ENCODE measurements at places on chromosomes 3 and 15.

GRCh38 chr3:196007744-196008335, 74.0 kb downstream of the TFRC start:
- DNase-seq: no peak

DNA sequence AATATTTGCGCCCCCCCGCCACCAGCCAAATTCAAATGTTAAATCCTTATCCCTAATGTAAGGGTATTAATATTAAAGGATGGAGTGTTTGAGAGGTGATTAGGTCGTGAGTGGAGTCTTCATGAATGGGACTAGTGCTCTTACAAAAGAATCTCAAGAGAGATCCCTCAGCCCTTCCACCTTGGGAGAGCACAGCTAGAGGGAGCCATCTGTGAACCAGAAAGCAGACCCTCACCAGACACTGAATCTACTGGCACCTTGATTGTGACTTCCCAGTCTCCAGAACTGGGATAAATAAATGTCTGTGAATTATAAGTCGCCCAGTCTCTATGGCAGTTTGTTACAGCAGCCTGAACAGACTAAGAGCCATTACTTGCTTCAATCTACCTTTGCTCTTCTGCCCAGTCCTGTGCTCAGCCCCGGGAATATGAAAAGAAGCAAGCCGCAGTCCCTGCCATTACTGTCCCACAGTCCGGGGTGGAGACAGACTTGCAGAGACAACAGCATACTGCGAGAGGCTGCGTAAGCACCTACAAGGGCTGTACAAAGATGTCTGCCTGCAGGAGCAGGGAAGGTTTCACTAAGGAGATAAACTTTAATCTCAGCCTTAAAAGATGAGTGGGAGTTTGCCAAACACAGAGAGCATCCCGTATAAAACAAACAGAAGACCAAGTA, 110.7 kb upstream of the TMCO5A start:
- no peak for DNase-seq

GRCh38 chr3:129344540-129345220, 66.0 kb downstream of the HMCES start:
- no peak for DNase-seq

DNA sequence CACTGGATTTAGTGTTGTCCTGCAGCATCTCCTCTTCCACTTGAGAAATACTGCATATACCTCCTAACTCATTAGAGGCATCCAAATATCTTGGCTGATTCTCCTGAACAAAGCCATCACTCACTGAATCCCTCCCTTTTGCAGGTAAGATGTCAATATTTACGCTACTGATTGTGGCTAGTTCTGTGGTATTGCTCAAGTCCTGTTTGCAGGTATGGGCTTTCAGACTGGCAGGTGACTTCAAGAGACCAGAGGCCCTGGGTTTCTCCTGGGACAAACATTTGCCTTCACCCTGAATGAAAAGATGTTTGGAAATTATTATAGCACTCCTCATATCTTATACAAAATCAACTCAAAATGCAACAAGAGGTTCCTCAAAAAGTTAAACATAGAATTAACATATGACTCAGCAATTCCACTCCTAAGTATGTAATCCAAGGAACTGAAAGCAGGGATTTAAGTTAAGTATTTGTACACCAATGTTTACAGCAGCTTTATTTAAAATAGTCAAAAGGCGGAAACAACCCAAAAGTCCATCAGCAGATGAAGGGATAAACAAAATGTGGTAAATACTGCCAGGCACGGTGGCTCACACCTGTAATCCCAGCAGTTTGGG, 18.6 kb downstream of the NEK4 start:
- DNase-seq: no peak

- DNase-seq: no peak
These were observed 81.6 kb upstream of the ROBO2 start for GRCh38 chr3:76958274-76958673.

DNA sequence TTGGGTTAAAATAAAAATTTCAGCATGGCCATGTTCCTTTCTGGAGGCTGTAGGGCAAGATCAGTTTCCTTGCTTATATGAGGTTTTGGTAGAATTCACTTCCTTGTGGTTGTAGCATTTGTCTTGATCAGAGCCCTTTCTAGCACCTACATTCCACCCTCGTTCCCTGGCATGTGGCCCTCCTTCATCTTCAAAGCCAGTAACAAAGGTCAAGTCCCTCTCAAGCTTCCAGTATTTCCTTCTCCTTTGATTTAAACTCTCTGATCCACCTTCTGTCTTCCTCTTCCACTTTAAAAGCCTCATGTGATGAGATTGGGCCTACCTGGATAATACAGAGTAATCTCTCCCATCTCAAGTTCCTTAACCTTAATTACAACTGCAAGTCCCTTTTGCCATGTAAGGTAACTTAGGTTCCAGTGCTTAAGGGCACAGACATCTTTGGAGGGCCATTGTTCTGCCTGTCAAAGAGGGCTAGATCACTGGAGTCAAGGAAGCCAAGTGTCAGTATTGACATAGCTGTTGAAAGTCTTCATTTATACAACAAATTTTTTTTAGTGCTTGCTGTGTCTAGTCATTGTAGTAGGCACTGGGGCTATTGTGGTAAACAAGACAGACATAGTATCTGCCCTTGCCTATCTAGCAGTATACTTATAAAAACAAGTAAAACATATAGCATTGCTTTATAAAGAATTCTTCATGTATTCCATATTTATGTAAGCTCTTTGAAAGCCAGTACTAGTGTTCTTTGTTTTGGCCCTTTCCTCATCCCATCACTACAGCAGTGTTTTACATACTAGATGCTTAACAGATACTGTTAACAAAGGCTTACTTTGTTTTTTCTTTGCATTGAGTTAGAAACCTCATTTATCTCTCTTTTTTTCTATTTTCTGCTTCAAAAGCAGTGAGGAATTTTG, 40.7 kb downstream of the GLCE start:
- no peak for DNase-seq

DNA sequence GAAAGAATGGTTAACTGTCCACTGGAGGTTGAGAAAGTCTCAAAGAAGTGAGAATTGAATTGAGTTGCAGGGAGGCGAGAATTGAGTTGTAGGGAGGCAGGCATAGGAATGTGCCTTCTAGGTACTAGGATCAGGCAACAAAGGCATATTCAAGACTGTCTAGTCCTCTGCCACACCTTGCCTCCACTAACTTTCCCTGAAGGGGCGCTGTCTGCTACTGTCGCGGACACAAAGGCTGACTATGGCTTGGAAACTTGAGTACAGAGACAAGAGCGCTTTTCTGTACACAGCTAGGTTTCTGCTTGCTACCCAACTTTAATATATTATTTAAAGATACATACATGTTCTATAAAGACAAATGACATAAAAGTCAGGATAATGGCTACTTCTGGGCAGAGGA, 10.4 kb upstream of the FBXL22 start:
- DNase-seq: no peak

DNA sequence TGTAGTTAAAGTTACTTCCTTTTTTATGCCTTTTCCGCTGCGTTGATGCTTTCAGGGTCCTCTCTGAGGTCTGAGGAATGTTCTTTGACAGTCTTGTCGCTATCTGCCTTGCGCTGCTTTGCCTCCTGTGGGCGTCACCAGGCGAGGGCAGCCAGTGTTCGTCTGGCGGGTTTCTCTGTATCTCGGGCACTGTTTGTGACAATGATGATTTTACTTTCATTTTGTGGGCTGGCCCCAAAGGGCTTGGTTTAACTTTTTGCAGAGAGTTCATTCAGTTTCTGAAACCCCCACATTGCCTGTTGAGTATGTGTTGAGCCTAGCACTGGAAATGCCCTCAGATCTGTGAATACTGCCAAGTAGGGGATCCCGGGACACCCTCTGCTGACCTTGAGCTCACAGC, 24.6 kb upstream of the SACM1L start:
- DNase-seq: peak; percentile 81

GRCh38 chr15:59273234-59273633, 66.6 kb downstream of the LDHAL6B start:
- DNase-seq: no peak

DNA sequence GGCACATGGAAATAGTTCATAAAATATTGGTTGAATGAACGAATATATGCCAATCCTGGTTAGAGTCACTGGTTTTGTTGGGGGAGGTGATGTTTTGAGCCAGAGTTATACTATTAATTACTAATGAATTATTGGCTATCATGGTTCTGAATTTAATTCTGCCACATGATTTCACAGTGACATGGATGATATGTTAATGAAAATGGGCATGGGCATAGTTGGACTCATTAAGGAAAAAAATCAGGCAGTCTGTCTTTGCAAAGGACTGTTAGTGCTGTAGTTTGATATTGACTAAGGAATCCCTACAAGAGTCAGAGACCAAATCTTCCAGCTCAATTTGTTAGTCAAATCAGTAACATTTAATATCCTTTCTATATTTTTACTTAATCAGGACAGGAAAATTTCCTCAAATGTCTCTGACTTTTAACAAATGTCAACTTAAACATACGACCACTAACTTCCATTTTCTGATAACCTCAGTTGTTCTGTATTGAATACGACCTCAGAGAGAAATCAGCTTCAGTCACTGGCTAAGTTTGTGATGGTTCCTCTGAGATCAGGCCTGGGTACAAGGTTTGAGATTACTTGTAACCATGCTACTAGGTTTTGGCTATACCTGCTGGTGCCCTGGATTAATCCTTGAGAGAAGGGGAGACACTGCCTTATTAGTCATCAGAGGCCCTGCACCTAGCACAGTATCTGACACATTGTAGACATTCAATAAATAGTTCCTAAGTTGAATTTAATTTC, 13.3 kb downstream of the NFKBIZ start:
- no peak for DNase-seq

DNA sequence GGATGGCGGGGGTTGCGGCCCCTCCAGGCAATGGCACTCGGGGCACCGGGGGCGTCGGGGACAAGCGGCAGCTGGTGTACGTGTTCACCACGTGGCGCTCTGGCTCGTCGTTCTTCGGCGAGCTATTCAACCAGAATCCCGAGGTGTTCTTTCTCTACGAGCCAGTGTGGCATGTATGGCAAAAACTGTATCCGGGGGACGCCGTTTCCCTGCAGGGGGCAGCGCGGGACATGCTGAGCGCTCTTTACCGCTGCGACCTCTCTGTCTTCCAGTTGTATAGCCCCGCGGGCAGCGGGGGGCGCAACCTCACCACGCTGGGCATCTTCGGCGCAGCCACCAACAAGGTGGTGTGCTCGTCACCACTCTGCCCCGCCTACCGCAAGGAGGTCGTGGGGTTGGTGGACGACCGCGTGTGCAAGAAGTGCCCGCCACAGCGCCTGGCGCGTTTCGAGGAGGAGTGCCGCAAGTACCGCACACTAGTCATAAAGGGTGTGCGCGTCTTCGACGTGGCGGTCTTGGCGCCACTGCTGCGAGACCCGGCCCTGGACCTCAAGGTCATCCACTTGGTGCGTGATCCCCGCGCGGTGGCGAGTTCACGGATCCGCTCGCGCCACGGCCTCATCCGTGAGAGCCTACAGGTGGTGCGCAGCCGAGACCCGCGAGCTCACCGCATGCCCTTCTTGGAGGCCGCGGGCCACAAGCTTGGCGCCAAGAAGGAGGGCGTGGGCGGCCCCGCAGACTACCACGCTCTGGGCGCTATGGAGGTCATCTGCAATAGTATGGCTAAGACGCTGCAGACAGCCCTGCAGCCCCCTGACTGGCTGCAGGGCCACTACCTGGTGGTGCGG, 1.9 kb downstream of the CHST2 start:
- peak; percentile 85 for DNase-seq

DNA sequence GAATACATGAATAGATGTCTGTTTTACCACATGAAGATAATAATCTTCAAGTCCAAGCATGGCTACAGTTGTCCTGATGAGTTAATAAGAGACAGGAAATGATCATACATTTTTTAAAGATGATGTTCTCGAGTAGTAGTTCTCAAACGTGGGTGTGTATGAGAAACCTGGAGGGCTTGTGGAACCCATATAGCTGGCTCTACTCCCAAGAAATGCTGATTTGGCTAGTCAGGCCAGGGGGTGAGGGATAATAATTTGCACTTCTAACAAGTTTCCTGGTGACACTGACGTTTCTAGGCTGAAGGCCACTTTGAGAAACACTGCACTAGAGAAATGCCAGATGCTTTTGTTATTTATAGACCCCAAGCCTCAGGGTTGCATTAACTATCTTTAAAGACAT, 37.0 kb downstream of the ROPN1B start:
- no peak for DNase-seq

- DNase-seq: no peak
These were observed 109.6 kb downstream of the FHIT start for GRCh38 chr3:61141697-61142096.

DNA sequence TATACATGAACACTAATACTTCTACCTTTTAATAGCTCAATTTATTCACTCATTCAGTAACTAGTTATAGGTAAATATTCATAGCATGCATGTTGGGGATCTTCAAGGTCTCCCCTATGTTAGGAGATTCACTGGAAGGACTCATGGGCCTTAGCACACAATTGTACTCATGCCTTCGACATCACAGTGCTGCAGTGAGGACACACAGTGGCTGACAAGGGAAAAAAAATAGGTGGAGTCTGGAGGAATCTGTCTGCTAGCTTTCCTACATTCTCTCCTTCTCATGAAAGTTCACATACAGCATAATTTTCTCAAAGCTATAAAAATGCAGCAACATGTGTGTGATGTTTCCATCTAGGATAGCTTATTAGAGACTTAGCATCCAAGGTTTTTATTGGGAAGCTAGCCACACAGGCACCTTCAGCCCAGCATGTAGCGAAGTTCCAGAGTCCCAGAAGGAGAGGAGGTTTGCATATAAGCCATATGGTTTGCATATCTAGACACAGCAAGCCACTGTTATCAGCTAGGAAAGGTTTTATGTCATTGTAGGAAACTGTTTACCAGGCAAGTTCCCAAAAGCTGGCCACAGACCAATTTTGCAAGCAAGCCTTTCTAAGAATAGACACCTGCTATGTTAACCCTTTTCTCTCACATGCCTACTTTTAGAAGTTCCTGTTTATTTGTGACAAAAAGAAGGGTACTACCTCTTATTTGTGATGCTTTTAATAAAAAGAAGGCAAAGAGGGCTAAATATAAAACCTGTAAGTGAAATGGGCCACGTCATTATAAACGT, 46.4 kb downstream of the MORC1 start:
- no peak for DNase-seq

GRCh38 chr15:32641517-32642059, at the start of gene SCG5:
Gene SCG5, plus strand, starts transcription at chr15:32641710. Its CDS starts 1,883 bp downstream, at chr15:32643593.
- no peak for DNase-seq

DNA sequence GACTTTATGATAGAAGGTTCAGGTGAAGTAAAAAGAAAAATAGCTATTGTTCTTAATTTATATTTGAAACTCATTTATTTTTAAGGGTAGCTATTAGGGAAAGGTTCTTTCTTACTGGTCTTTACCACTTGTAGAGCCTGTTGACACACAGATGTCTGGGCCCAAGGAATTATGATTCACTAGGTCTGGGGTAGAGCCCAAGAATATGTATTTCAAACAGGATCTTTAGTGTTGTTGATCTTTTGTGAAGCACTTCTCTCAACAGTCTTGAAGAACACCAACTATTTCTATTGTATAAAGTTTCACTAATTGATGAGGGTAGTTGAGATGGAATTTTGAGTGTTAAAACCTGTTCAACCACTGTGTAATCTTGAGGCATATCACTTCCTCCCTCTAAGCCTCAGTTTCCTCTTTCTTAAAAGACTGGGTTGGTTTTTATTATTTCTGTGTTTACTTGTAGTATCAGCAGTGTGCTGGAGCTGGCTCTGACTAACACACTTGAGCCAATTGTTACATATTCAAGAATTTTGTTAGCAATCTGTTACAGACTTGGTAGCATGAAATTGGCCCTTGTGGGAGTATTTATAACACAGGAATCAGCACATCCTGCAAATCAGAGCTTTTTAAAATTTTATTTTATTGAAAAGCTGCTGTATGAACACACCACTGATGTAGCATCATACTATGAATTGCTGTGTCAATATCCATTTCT, 155.9 kb downstream of the RBMS3 start:
- no peak for DNase-seq

All from activated CD8-positive, alpha-beta memory T cell treated with anti-CD3 and anti-CD28 coated beads, Interleukin-2, amount 50 U/mL, for 48 hours (primary cell).